Stimulated activated CD4-positive, alpha-beta T cell treated with anti-CD3 and anti-CD28 coated beads, Interleukin-1b, Interleukin-23, amount 100 ng/mL, for 24 hours (primary cell): ENCODE measurements at places on chromosomes 4 and X.

DNA sequence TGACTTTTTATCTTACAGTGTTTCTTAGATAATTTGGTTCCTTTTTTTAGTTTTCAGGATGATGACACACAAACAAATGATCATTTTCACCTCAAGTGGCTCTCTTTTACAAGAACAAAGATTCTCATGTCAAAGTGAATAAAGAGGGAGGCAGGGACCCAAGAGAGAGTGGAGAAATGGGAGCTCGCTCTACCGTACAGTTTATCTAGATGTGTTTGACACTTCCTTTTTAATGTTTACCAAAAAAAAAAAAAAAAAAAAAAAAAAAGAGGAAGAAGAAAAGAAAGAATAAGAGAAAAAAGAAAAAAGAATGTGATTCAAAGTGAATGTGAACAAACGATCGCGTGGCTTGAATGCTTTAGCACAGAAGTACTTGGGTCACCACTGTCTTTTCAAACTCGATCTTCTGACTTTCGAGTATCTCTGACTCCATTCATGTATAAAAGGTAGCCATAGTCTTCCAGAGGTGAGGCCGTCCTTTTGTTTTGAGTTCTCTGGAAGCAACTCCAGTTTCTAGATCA, 75.6 kb upstream of the GRXCR1 start:
- no peak for DNase-seq

DNA sequence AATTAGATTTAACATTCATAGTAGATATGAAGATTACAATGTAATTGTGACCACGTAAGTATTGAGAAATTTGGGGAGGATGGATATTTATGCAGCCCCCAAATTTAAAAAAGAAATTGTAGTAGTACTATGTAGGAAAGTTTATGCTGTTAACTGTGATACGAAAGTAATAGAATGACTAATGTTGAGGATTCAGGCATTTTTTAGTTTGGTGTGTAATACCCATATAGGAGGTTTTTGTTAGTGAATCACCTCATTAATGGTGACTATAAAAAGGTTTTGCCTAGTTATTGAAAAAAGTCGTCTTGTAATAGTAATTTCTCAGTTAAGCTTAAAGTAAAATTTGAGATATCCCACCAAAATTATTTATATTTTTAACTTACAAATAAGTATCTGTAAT, 67.2 kb downstream of the SMARCAD1 start:
- no peak for DNase-seq

DNA sequence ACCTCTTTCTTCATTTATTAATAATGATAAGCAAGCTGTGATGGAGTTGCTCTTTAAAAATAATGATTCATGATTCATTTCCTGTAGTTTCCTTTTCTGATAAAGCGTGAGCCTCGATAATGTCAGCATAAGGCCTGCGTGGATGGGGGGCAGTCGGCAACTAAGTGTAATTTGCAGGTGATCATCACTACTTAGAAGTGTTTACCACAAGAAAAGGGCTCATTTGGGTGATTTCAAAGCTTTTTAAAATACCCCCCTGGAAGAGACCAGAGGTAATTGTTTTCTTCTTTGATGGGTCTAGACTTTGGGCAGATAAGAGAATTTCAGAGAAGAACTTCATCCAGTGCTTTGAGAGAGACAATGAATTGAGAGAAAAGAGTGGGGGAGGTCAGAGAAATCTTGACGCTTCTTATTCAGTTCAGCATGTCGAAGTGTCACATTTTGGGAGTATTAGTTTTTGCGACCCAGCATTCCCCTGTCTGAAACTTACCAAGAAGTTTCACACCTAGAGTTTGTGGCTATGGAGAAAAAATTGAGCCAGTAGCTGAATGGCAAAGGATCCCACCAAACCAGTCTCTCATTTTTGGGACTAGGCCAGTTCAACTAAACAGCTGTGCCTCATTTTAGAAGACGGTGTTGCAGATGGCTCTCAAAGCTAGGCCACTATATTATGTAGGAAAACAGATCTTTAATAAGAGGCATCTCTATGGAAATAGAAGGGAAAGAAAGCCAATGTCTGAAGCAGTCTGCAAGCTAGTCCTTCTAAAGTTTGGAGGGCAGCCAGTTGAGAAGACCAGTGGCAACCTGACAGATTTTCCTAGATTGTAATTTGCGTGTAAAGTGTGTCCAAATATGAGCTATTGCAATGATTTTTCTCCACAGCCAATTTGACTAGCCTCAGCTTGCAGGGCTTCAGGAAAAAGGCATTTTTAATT, 171.0 kb upstream of the PPP1R2C start:
- DNase-seq, result no peak

GRCh38 chr4:5003372-5003857, 15.8 kb downstream of the CYTL1 start:
- no peak for DNase-seq

DNA sequence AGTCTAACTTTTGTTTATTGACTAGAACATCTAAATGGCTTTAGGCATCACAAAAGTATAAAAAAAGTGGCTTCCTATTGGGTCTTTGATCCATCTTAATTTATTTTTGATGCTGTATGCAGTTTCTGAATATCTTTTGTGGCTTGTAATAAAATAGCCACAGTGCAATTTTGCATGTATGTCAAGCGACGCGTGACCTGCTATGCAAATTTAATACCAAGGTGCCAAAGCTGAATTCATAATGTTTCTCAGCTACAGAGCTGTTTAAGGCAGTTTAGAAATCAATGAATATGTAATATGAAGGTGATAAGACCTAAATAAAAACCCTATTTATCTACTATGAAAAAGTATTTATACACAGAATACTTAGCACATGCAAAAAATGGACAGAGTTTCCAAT, 197.8 kb downstream of the AFF2 start:
- no peak for DNase-seq

GRCh38 chr4:132992686-132993085, 156.4 kb upstream of the PCDH10 start:
- no peak for DNase-seq

DNA sequence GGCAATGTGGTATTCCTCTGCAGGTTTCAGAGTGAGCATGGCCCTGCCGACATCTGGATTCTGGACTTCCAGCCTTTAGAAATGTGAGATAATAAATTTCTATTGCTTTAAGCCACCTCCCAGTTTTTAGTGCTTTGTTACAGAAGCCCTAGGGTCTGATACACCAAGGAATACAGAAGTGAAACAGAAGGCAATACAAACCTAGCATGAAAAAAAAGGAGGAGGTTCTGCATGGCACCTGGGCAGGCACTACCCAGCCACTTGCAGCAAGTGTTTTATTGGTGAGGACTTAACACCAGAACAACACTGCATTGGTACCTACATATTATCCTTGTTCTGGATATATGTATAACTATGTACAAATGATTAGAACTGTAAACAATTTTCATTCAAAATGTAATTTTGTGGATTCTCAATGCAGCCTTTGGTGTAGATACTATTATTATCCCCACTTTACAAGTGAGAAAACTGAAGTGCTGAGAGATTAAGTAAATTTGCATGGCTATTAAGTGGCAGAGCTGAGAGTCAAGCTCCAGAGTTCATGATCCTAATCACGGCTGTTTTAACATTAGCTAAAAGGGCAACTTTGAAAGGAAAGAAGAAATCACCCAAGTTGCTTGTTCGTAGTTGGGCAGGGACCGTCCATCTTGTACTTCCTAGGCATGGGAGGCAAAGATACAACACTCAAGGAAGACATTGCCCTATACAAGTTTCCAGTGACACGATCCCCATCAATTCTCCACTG, 71.8 kb downstream of the IL21 start:
- DNase-seq, result no peak

DNA sequence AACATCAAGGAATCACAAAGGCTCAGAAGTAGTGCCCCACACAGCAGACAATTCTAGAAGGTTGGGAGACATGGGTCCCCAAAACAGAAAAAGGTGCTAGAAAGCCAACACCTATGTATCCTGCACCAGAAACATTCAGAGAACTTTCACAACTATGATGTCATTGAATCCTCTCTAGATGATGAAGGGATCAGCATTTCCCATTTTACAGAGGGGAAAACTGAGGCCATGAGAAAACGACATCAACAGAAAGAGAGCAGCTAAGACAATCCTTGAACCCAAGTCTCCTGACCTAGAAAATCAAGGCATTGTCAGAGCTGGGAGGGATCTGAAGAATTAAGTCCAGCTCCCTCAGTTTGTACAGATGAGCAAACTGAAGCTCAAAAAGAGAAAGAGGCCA, 3.3 kb downstream of the KCND1 start:
- no peak for DNase-seq

- no peak for DNase-seq
Observed at GRCh38 chr4:64539234-64539849, 130.1 kb upstream of the TECRL start.

- DNase-seq, result no peak
Observed at GRCh38 chr4:83618991-83619645, 83.2 kb downstream of the GPAT3 start.

- DNase-seq, result no peak
Observed at GRCh38 chrX:34300871-34301270, 168.8 kb upstream of the FAM47A start.

GRCh38 chrX:119698845-119699244, 5.9 kb upstream of the SEPTIN6 start:
- no peak for DNase-seq

DNA sequence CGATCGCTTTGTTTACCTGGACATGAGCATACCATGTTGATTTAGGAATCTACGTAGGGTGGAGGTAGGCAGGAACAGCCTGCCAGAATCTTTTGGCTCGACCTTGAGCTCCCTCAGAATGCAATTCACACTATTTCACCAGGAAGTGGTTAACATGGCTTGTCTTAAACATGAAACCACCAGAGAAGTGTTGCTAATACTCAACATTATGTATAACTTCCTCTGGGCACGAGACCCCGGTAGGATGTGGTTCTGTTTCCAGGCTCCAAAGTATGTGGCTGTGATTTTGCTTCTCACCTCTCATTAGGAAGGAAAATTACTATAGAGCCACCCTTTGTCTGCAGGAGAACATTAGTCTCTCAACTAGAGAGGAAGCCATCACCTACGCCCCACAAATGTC, 59.0 kb upstream of the VCX3B start:
- DNase-seq, result no peak

- DNase-seq, result no peak
Observed at GRCh38 chrX:132395645-132396044, 93.2 kb downstream of the MBNL3 start.

GRCh38 chr4:89549907-89550306, 242.3 kb upstream of the GPRIN3 start:
- no peak for DNase-seq

GRCh38 chr4:16238327-16238726, 12.1 kb upstream of the TAPT1 start:
- no peak for DNase-seq

DNA sequence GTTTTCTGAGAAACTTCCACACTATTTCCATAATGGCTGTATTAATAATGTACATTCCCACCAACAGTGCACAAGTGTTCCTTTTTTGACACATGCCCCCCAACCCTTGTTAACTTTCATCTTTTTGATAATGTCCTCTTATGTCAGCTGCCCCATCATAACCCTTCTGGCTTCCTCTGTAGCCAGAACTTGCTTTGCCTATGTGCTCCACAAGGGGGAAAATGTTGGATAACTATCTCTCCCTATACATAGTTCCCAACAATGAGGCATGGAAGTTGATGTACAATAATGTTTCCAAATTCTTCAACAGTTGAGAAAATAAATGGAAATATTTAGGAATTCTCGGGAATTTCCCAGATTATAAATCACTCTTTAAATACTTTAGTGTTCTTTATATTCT, 142.9 kb downstream of the ASB9 start:
- DNase-seq, result no peak

- no peak for DNase-seq
Observed at GRCh38 chr4:37516057-37516775, 170.0 kb downstream of the RELL1 start.

GRCh38 chrX:12580548-12580947, 210.7 kb upstream of the PRPS2 start:
- DNase-seq, result no peak

DNA sequence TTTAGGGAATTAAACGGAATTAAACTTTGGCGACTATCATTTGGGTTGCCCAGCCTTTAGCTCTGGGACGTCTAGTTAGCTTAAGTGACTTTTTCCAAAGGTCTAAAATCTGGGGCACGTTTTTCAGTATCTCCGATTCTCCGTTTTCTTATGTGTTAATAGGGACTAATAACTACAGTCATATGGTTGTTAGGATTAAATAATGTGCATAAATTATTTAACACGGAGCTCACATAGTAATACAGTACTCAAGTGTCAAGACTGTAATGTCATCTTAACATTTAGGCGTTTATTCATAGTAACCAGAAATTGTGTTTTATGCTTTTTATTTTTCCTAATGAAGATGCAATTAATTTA, 466 bp upstream of the CCNA2 start:
- DNase-seq, result no peak

DNA sequence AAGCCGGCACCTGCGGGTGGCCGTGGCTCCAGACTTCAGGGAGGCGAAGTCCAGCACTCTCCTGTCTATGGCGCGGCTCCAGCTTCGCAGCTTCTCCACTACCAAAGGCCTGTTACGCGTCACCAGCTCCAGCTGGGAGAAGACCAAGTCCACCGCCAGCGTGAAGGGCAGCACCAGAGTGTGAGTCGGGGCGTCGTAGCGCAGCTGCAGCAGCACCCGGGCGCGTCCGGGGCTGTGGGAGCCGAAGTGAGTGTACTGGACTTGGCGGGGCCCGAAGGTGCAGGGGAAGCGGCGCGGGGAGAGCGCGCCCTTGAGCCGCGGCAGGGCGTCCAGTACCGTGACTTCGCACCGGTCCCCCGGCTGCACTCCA, 444 bp downstream of the FREM3 start:
- no peak for DNase-seq

- no peak for DNase-seq
Observed at GRCh38 chr4:79987401-79987800, 85.6 kb downstream of the ANTXR2 start.

GRCh38 chr4:148055844-148056243, 324.0 kb downstream of the ARHGAP10 start:
- no peak for DNase-seq

- DNase-seq, result no peak
Observed at GRCh38 chrX:87900320-87900908, 382.8 kb downstream of the KLHL4 start.

- no peak for DNase-seq
Observed at GRCh38 chr4:168537571-168537970, 40.7 kb downstream of the PALLD start.

- no peak for DNase-seq
Observed at GRCh38 chr4:139493176-139493575, 39.3 kb downstream of the RAB33B start.
